T-helper 9 cell (primary cell): ENCODE measurements at places on chromosomes 11 and 22.

GRCh38 chr11:3091081-3091845 lies 34.0 kb upstream of the CARS1 start:
- no peak for DNase-seq

GRCh38 chr22:49158741-49159564 lies 668.7 kb downstream of the BRD1 start:
- DNase-seq: no peak

DNA sequence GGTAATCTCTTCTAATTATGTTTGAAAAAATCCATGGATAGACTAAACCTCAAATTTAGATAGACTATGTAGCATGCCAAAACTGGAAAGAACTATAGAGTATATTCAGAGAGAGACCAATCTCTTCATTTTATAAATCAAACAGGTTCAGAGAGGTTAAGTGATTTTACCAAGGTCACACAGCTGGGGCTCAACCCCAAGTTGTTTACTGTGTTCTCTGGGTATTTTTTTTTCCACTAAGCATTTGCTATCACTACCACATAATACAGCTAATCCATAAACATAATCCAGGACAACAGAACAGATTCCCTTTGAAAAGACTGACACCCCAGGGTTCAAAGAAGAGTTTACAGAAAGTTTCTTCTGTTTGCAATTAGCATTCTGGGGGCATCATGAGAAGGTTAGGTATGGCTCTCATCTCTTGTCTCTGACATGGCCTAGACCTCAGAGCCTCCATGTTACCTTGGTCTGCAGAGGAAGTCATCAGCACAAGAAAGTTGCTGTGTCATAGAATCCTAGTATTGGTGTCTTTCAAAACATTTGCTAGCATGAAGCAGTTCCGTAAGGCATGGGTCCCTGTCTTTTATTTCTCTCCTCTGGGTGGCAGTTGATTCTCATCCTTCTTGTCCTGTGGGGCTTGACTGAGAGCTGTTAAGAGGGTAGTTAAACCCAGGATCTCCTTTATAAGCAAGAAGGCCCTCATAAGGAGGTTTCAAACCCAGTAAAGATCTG lies 94.5 kb upstream of the HSD17B12 start:
- DNase-seq: no peak

DNA sequence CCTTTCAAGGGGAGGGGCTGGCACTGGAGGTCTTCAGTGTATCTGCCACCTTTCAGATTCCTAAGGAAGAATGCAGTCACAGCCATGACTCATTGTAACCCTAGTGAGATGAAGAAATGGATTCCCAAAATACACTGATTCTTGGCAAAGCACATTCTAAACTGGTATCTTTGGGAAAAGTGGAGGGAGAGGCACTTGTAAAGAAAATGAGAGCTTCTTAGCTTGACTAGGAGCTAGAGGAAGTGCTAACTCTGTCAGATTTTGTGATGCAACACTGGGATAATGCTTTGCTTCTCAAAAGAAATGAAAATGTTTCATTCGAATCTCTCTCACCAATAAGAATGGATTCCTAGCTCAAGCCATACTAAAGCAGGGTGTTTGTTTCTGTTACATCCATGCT lies 14.3 kb downstream of the NRIP3 start:
- no peak for DNase-seq

DNA sequence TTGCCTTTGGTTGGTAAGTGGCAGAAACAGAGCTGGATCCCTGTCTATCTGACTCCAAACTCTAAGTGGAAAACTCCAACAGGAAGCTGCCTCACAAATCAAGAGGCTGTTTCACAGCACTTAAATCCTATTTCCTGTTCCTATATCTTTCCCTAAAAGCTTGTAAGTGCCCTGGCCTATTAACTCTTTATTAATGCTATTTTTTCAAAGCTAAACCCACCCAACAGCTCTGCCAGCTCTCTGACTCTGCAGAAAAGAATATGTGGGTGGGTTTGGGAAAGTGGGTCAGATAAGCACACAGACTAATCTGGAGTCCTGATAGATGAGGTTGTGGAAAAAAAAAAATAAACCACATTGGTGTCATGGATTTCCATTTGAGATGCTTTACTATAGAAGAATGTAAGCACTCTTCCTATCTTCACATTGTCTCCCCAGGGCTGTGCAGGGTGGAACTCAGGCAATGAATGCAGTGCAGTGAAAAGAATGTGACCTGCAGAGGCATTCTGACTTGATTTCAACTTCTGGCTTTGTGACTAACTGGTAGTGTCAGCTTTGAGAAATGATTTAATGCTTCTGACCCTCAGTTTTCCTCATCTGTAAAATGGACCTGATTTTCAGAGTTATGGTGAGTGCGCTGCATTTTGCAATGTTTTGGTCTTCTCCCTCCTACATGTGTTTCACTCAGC lies 125.6 kb downstream of the AASDHPPT start:
- no peak for DNase-seq

GRCh38 chr11:41301023-41301422 lies 158.4 kb downstream of the LRRC4C start:
- DNase-seq: no peak

DNA sequence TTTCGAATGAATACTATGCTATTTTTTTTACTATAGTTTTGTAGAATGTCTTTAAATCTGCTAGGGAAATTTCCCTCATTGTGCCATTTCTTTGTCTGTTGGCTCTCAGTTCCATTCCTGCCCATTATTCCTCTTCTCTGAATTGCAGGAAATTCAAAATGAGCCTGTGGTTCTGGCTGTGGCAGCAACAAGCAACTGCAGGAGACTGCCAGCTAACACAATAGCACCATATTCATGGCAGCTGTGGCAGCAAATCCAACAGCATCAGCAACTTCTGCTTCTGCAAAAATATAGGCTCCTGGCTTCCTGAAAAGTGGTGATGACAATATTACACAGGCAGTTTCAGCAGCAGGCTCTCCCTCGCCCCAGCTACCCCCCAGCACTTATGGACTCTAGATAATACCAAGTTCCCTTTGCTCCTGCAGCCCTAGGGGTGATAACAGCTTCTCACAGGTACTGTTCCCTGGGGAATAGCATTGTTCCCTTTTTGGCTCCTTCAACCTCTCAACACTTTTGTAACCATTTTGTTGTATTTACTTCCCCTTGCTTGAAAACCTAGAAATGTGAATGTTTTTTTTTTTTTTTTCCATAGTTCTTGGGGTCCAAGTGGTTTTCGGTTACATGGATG lies 9.3 kb downstream of the PATE4 start:
- no peak for DNase-seq

DNA sequence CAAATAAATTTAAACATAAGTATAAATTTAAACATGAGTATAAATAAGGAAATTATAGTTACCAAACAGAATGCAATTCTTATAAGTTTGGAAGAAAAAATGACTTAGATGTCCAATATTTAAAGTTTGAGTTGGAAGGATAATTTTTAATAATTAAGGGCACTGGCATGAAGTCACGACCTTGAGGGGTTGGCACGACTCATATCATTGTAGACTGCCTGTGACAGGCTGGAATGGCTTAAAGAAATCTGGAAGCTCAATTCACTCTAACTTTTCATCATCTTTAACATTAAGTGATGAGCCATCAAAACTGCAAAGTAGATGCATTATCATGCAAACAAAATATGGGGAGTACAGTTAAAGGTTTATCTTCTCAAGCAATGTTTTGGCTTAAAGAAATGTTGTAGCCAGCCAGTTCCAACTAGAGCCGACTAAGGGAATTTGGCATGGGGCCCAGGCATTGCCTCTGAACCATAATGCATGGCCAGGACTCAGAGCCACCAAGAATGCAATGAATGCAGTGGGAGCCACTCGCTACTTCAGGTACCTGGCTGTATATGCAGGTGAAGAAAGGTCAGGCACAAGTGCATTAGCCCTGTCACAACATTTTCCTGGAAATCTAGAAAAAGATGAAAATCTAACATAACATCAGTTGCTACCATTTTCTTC lies 33.4 kb downstream of the PGR start:
- DNase-seq: no peak

- no peak for DNase-seq
These were observed 84.7 kb downstream of the MAML2 start for GRCh38 chr11:96257972-96258934.

DNA sequence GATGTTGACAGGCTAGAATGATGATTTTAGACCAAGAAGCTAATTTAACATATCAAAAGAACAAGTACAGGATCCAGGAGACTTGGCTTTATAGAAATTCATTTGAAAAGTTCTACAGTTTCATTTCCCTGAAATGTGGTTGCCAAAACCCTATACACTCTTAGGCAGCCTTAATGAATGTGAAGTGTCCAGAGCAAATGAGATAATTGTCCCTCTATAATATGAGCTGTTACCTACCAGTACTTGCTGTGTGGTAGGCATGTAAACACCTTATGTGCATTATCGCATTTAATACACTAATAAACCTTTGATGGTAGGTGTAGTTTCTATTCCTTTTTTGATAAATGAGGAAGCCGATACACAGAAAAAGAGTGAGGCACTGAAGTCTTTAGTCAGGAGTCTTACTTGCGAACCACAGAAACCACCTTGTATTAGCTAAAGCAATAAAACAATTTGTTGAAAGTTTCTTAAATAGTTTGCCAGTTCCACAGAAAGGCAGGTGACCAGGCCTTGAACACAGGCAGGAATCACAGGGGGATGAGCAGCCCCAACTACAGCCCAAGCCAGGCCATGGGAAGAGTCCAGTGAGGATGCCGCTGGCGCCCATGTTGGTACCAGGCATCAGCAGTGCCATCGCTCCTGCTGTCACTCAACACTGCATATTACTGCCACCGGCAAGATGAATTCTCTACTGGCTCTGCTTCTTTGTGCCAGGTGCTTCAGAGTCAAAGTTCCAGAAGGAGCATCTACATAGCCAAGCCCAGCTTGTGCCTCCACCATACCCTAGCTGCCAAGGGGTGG lies 81.7 kb downstream of the SWAP70 start:
- DNase-seq: no peak

GRCh38 chr22:37282385-37282677 lies at the start of gene CYTH4:
TSS of gene CYTH4 (plus strand) at chr22:37282508. CDS start at chr22:37282570, 62 bp downstream.
- peak; percentile 68 for DNase-seq

- no peak for DNase-seq
These were observed 319.3 kb upstream of the NARS2 start for GRCh38 chr11:78893996-78894395.

GRCh38 chr22:43308060-43308830 lies 34.9 kb downstream of the SCUBE1 start:
- DNase-seq: no peak

DNA sequence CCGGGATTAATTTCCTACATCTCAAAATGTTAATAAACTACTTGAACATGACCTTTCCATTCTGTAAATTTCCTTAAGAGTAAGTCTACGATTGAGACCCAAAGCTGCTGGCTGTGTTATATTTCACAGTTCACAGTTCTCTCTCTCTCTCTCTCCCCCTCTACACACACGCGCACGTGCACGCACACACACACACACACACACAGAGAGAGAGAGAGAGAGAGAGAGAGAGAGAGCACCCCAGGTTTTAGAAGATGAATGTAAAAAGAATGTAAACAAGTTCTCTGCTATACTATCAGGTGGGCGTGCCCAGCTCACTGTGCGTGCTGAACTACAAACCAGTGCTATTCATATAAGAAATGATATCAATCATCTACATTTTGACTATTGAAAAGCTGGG lies 3.3 kb downstream of the BDNF start:
- no peak for DNase-seq

- no peak for DNase-seq
These were observed 21.9 kb downstream of the SERPINH1 start for GRCh38 chr11:75583718-75584658.

DNA sequence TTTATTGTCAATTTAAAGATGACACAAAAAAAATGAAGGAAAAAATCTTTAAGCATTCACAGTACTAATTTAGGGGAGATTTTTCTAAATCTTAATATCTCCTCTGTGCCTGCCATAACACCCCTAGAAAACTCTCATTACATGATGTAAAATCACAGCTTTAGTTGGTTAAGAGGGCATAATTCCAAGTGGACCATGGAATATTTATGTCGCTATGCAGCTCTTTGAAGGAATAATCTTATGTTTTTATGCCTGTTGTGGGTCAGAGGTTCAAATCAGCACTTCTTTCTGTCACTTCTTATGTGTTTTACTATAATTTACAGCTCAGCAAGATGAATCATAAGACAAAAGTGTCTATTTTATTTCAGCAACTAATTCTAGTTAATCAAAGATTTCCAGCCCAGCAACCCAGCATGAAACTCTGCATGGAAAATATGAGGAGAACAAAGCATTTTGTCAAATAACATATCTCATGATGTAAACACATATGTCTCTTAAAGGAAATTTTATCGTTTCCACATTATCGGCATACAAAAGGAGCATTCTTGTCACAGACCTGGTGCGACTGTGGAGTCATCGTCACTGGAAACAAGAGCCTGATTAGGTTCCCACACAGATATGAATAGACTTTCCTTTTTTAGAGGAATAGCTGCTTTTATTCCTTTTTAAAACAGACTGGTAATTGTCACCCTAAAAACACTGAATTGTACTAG lies 274.8 kb downstream of the SOX6 start:
- no peak for DNase-seq

GRCh38 chr11:23138761-23139160 lies 278.5 kb upstream of the CCDC179 start:
- no peak for DNase-seq

DNA sequence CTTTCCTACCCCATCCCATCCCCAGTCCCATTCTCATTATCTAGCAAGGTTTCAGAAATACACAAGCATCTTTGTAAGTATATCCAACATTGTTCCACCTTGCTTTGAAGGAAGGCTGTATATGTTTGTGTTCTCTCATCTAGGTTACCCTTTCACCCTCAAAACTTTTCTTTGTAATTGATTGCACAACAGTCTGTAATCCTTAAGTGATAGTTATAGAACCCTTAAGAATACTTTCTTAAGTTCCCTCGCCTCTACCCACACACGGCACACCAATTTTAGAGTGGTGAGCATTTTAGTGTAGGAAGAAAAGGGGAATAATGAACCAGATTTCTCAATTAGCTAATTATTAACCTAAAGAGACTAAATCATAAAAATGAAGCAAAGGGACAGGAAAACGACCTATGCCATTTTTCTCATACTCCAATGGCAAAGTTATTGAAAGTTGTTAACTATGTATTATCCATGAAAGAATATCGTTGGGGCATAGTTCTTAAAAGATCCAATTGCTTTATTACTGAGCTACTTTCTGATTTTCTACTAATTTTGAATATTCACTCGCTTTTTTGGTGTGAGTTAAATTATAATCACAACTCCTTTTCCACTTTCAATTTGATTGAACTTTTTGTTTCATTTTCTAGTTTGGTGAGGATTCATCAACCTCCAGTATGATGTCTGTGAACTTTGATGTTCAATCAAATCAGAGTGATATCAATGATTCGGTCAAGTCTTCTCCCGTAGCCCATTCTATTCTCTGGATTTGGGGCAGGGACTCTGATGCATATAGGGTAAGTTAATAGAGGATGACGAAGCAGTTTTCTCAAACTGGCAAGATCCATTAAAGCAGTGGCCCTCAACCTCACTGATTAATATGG lies 44.9 kb downstream of the TTC17 start:
- DNase-seq: no peak

- DNase-seq: no peak
These were observed 119.1 kb downstream of the MN1 start for GRCh38 chr22:27682437-27682836.

- DNase-seq: no peak
These were observed 548.1 kb downstream of the CNTN5 start for GRCh38 chr11:99568808-99569207.

- DNase-seq: no peak
These were observed 29.5 kb downstream of the DKK3 start for GRCh38 chr11:11978792-11979487.

GRCh38 chr11:6206456-6207180 lies 1.3 kb downstream of the C11orf42 start:
- DNase-seq: no peak
